ENCODE measurements at places on chromosomes 3 and 15.

DNA sequence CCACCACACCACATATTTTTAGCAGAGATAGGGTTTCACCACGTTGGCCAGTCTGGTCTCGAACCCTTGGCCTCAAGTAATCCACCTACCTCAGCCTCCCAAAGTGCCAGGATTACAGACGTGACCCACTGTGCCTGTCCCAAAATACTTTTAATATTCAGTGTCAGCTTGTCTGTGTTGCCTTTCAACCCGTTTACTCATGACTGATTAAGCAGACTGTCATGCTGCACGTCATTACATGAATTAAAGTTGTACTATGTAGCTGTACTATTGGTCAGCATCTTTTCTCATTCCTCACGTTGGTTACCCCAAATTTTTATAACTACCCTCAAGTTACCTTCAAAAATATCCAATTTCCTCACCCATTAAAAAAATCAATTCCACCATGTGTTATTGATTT is 48.7 kb upstream of the GADL1 start:
- no peak for DNase-seq

DNA sequence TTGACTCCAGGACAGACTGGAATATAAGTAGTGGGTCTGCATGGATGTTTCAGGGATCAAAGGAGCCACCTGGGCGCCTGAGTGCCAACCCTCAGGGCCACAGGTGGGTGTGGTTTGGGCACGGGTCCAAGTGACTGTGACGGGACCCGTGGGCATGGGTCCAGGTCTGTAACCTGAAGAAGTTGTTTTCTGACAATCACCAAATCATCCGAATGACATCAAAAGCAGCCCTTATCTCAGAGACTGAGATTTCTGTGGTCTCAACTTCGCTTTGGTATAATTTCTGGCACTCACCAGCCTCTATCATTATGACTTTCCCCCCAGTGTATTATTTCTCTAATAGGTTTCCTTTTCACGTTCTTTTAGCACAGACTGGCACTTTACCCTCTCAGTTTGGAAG is 24.4 kb downstream of the RLBP1 start:
- no peak for DNase-seq

DNA sequence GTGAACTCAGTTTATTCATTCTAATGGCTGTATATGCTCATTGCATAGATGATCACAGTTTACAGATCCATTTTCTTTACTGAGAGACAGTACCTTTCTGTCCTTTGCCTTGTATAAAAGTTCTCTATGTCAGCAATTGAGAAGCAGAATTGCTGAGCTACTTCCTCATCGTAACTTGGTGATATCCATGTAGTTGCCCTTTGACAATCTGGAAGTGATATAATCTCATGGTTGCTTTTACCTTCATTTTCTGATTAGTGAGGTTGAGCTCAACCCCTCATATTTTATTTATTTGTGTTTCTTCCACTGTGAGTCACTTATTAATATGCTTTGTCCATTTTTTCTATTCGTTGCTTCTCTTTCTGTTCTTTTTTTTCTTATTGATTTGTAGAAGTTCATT is 696.5 kb downstream of the AGBL1 start:
- no peak for DNase-seq

- DNase-seq, result no peak
Observed at GRCh38 chr3:33940736-33941135, 142.3 kb downstream of the PDCD6IP start.

DNA sequence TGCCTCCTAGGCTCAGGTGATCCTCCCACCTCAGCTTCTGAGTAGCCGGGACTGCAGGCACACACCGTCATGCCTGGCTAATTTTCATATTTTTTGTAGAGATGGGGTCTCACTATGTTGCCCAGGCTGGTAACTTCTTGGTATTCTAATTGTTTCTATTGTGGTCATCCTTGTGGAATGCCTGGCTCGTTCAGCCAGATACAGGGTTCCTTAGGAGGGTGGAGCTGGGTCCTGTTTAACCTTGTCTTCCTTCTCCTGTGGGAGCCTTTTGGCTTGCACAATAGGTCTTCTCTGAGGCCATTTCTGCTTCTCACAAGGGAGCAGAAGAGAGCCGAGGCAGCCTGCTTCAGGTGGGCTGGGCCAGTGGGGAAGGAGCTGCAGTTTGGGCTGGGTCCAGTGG is 15.7 kb downstream of the PLEKHO2 start:
- DNase-seq, result no peak
